ENCODE measurements at places on chromosomes 2 and 18. TPM values are rescaled to one million over a fixed set of nuclear protein-coding genes. Genes with fewer than 3 reads are reported as not detected.

GRCh38 chr2:98308068-98308467, 38.2 kb upstream of the CNGA3 start:
- DNase-seq: no peak

C2orf81 gene
- polyA plus RNA-seq: 8.8 TPM

DNA sequence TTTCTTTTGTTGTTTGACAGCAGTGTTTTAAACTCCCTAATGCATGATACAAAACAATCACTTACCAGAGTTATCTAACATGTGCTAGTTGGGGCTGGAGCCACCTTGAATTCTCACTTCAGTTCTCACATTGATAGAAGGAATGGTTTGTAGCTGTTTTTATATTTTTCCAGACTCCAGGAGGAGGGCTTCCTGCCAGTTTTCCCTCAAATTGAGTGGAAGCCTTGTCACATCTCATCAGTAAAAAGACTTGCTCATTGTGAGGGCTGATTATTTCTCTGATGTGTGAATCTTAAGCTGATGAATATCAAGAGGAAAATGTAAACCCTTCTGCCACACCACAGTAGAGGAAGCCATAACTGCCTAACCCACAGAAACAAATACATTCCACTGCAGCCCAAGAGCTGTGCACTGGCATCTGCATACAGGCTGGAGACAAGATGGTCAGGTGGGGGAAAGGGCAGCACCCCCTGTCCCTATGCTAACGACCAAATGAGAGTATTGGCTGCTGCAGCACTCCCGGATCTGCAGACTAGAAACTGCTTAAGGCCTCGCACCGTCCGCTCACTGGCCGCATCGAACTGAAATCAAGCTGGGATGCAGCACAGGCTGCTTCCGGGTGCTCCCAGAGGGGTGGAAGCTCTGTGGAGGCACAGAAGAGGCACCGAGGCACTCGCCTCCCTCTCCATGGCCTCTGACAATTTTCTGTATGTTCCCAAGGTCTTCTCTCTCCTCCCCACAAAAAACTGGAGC, 73.7 kb upstream of the TPO start:
- DNase-seq: no peak

SLC5A6 gene
- polyA plus RNA-seq: 10.8 TPM

MROH2A gene
- 1.8 TPM for polyA plus RNA-seq

GRCh38 chr18:21452276-21452780, 148.2 kb downstream of the ESCO1 start:
- no peak for DNase-seq

BUB1 gene
- 0.15 TPM for polyA plus RNA-seq

GRCh38 chr18:55252053-55252675, 292.9 kb upstream of the CCDC68 start:
- no peak for DNase-seq

EIPR1 gene
- polyA plus RNA-seq: 37.8 TPM
